ENCODE measurements at places on chromosomes 3 and 15.

DNA sequence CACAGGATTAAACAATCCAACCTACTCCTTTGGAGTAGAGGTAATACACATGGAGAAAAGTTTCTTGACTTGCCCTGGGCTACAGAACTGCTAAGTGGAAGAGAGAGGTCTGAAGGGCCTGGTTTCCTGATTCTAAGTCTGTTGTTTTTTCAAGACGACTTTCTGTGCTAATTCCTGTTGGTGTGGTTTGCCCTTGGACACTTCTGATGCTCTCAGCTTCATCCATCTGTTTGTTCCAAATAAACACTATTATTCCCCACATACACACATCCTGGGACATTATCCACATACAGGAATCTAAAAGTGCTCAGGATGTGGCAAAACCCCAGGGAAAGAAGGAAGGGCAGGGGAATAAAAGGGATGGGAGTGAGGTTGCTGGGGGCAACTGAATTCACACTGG lies 393.5 kb upstream of the TBL1XR1 start:
- DNase-seq: no peak

DNA sequence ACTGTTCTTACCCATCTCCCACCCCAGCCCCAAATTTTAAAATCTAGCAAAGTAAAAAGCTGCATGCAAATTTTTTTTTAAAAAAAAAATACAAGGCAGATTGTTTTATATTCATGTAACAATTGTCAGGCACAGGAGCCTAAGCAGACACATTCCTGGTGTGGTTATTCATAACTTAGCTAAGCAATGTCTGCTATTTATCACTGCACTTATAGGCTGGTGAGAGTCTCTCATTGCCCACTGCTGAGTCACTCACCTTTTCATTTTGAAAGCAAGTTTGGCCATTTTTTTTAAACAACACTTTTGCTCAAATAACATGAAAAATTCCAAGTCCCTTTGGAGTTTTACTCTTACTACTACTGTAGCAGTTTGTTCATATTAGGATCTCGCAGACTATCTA lies 413.9 kb downstream of the RBMS3 start:
- no peak for DNase-seq

GRCh38 chr3:10581251-10581650 lies 75.9 kb upstream of the ATP2B2 start:
- no peak for DNase-seq

DNA sequence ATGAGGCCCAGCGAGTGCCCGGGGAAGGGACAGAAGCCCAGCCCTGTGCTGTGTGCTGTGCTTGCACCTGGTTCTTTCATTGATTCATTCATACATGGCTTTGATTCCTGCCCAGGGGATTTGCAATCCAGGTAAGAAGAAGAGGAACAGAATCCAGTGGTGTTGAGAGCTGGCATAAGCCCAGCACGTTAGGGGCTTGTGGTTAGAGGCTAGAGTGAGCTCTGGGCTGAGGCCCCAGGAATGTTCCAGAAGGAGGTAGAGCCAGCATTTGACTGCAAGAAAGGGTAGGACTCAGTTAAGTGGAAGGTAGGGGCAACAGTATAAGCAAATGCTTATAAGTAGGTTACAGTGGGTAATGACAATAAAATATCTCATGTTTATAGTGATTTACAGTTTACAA lies 2.3 kb downstream of the VWA5B2 start:
- no peak for DNase-seq

- DNase-seq: no peak
Measured at GRCh38 chr3:161915418-161915750, 418.8 kb downstream of the OTOL1 start.

DNA sequence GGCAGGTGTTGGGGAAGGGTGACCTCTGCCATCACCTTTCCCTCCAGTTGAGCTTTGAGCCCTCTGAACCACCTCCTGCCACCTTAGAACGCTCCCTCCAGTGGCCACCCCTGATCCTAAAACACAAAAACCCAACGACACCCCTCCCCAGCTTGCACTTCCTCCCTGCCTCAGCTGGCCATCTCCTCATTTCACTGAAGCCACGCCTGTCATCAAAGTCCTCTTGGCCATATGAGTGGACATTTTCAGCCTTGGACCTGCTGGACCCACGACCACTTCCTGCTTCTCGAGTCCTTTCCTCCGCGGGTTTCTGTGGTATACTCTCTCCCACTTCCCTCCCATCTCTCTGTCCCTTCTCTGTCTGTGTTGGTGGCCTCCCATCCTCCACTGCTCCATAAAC lies 48.5 kb upstream of the NR2C2 start:
- DNase-seq: no peak

DNA sequence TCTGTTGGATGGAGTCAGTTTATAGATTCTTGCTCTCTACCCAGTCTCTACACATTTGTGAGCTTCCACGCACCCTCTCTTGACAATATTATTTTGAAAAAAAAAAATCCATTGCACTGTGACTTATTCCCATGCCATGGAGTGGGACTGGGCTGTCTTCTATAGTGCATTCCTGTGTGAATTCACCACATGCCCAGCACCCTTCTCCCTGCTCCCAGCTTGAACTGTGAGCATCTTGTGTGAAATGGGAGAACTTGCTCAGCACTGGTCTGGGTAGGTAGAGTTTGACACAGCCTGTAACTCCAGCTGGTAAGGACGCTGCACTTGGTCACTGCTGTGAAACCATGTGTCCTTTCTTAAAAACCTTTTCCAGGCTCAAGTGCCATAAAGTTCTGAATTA lies 91.9 kb downstream of the ARNT2 start:
- no peak for DNase-seq

DNA sequence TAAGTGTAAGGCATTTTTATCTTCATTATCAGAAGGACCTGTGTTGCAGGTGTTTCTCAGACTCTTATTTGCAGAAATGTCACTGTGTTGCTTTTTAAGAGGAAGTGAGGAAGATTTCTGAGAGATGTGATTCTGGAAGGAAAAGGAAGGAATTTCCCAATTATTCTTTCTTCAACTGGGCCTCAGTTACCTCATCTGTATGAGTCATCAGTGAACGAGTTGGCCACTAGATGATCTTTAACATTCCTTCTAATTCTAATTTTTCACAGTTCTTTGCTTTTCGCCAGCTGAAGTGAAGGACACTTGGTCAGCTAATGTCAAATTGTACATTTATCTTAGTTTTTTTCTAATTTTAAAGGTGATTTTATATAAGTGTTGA lies 28.9 kb downstream of the CLEC3B start:
- DNase-seq: no peak

GRCh38 chr3:141814375-141814774 lies 51.2 kb downstream of the GRK7 start:
- no peak for DNase-seq

DNA sequence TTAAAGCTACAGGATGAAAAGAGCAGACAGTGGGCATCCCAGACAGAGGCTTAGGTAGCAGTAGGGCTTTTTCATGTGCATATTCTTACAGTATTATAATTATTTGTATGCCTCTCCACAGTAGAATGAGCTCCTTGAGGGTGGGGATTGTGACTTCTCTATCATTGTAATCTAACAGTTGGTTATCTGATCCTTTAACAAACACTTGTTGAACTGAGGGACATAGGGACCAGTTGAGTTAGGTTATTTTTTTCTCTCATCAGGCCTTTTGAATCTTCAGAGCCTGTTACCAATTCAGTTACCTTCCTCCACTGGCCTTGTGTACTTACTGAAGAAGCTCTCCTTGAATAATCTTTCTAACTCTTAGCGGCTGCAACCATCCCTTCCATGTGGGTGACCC lies 1.2 kb downstream of the LSM3 start:
- no peak for DNase-seq

- no peak for DNase-seq
Measured at GRCh38 chr3:171277456-171278298, 182.5 kb downstream of the TNIK start.

GRCh38 chr3:69240651-69241568 lies 118.5 kb upstream of the LMOD3 start:
- no peak for DNase-seq

DNA sequence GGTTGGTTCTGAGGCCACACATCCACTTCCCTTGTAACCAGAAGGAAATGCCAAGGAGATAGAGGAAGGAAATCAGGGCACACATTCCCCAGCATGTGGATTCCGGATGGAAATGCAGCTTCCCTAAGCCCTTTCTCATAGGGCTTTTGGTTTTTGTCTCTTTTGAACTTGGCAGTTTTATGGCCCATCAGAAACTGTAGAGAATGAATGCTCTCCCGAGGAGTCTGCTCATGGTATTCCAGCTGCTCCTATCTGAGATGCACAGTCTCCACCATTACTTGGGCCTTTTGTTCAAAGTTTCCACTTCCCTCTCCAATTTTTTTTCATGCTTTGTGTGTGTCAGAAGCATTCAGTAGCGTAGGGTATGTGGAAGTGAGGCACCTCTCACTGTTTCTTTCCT lies 21.2 kb downstream of the XYLB start:
- DNase-seq: no peak

- no peak for DNase-seq
Measured at GRCh38 chr15:68639926-68640600, 61.3 kb downstream of the CORO2B start.

DNA sequence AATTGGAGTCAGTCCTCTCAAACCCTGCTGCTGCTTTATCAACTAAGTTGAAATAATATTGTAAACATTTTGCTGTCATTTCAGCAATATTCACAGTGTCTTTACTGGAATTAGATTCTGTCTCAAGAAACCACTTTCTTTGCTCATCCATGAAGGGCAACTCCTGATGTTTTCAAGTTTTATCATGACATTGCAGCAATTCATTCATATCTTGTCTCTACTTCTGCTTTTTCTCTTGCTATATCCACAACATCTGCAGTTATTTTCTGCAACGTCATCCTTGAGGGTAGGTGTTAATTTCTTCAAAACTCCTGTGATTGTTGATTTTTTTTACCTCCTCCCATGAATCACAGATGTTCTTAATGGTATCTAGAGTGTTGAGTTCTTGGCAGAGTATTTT lies 181.6 kb downstream of the EPHA6 start:
- DNase-seq: no peak

DNA sequence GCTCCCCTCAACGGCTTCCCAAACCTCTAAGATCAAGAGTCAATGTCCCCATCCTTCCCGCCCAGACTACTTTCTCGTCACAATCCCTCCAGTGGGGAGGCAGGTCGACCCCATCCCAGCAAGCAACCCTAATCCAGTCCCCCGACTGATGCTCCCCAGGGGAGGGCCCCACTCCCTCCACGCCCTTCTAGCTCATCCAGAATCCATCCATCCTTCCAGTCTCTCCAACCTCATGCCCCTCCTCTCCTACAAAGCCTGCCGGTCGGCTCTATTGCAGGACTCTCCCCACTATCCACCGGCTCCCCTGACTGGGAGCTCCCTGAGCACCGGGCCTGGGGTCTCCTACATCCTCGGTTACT lies 1.3 kb downstream of the ADAMTS7 start:
- DNase-seq: no peak

DNA sequence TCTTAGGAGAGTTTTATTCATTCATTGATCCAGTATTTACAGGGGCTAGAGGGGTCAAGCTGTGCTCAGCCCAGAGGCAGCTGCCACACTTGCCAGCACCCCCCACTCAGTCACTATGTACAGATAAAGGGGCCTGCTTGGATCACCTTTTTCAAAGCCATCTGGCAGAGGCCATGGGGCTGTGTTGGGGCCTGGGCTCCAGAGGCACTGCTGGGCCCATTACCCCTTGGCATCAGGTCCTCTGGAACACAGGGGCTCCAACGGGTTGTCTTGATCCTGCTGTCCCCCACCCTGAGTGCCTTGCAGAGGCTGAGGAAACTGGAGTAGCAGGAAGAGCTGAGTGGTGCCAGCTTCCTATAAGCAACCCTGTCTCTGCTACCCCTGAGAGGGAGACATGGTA lies 43.9 kb downstream of the SEMA3G start:
- no peak for DNase-seq

DNA sequence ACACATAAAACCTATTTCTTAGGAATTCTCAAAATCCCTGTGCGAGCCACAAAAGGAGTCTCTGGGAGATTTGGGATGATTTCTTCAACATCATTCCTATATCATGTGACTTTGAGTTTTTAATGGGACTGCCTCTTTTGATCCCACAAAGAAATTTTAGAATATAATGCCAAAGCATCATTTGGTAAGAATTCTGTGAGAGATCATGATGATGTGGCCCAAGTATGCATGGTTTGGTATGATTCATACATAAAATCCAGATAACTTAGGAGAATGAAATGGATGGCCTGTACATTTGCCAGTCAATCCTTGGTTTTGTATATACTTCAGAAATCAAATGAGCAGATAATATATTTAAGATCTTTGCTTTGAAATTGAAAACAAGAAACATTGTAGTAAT lies 61.3 kb downstream of the UBE2E2 start:
- DNase-seq: no peak

- no peak for DNase-seq
Measured at GRCh38 chr3:15521573-15521965, at the start of gene COLQ. COLQ (minus strand) TSS chr3:15521706; CDS start chr3:15521625, 81 bp downstream.

DNA sequence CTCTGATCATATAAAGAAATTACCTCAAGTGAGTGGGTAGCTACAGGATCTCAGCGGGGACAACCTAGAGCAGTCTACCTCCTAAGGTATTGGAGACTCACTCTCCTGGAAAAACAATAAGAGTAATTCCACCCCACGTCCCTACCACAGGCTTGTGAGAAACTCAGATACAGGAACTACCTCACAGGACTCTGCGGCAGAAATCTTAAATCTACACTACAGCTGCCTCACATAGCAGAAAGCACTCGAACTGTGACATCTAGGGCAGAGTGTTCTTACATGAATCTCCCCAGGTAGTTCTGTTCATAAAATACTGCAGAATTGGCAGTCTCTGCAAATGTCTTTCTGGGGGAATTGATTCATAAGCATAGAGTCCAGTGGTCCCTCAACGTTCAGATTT lies 382.9 kb upstream of the IL12A start:
- DNase-seq: no peak

DNA sequence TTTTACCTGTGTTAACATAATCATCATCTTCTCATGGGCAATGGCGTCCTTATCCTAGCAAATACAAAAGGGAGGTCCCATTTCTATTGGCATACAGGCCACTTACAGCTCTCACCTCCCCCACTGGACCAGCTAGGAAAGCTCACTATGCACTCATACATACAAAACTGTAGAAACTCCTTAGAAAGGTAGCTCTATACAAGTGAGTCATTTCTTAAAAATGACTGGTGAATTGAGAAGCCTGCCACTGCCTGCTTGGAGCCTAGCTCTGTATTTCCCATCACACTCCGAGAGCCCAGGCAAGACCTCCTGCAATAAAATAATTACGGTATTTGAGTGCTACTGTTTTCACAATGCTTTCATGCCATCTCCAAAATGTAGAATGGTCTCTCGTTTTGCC lies 321.8 kb downstream of the ULK4 start:
- DNase-seq: no peak

DNA sequence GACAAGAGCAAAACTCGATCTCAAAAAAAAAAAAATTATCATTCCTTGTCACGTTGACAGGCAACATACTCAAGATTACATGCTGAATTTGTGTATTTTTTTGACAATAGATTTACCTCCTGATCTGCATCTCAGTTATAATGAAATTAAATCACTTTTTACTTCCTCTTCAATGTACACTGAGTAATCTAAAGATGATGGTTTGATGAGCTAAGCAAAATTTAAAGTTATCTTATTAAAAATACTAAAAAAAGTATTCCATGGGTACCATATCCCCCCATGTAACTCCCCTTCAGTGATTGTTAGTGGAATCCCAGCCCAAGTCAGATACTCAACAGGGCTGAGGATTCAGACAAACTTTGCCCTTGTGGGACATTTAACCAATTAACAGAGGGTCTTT lies 463.2 kb downstream of the OCA2 start:
- DNase-seq: no peak

Measured in stimulated activated CD8-positive, alpha-beta memory T cell treated with anti-CD3 and anti-CD28 coated beads, Interleukin-7, amount 100 ng/mL, for 1 hour (primary cell).